ENCODE measurements at places on chromosomes 1 and 21.

GRCh38 chr1:110207831-110208230, 2.3 kb upstream of the KCNC4 start:
- DNase-seq = peak; percentile 71

DNA sequence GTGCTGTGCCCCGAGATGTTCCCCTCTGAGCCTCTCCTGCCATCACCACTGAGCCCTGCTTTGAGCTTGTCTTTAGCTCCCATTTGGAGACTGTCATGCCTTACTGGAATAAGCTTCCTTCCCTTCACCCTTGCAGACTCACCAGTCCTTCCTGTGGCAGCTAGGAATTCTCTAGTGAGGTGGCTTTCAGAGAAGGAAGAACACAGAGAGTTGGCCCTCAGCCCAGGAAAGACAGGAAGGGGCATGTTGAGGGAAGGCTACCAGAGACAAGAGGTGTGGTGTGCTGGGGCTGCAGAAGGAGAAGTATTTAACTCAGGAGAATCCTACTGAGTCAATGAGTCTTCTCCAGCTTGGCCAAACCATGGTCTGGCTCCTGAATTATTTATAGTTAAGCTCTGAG, 76.3 kb downstream of the UCK2 start:
- peak; percentile 85 for DNase-seq

- DNase-seq = no peak
Observed at GRCh38 chr21:42570841-42571387, 57.3 kb downstream of the SLC37A1 start.

DNA sequence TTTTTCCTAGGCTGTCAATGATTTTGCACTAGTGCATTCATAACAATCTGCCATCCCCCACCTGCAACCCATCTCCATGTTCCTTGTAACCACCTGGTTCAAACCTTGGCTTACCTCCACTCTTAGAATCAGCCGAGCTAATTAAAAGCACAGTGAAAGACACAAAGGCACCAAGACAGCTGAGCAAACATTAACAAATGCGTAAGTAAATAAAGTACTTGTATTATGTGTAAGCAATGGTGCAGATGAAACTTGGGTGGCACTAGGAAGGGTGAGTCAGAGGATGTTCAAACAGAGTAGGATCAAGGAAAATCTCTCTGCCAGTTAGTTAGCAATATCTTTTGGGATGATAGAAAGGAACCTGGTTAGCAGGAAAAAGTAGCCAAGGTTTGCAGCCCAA, 5.1 kb upstream of the FOXJ3 start:
- DNase-seq = peak; percentile 34

DNA sequence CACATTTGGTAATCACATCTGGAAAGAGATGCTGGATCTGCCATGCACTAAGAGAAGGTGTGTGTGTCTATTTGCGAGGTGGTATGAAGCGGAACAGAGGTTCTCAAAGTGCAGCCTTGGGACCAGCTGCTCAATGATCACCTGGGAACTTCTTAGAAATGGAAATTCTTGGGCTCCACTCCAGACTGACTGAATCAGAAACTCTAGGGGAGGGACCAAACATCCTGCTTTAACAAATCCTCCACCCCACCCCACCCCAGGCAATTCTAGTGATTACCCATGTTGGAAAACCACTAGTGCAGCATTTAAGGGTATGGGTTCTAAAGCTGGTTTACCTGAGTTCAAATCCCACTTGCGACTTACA, 143.9 kb upstream of the JUN start:
- DNase-seq = no peak

DNA sequence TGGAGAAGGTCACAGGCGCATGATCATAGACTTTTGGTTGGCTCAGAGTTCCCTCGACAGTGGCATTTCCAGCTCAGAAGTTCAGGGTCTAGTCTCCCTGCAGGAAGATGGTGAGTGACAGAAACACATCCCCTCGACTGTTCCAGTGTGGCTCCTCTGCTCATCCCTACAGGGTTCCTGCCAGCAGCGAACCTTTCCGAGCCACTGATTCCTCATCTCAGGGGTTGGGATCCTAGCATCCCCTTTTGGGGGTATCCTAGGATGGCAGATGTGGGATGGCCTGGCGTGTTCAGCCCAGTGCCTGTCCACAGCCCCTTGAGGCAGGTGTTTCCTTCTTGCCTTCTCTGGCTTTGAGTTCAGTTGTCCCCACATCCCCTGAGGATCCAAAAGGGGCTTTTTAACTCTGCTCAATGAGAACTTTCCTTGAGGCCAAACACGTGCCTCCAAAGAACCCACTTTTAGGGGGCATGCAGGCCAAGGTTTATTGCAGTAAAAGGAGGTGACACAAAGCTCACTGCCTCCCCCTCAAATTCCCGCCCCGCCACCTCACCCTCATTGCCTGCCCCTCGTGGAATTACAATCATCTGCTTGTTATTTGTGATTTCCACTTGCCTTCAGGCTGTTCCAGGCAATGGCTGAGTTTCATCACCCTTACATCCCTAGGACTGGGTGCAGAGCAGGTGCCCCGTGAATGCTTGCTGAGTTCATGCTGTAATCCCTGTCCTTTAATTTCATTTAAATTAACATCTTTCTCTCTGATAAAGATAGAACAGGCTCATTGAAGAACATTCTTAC, 440.7 kb downstream of the CAMTA1 start:
- DNase-seq = peak; percentile 34

DNA sequence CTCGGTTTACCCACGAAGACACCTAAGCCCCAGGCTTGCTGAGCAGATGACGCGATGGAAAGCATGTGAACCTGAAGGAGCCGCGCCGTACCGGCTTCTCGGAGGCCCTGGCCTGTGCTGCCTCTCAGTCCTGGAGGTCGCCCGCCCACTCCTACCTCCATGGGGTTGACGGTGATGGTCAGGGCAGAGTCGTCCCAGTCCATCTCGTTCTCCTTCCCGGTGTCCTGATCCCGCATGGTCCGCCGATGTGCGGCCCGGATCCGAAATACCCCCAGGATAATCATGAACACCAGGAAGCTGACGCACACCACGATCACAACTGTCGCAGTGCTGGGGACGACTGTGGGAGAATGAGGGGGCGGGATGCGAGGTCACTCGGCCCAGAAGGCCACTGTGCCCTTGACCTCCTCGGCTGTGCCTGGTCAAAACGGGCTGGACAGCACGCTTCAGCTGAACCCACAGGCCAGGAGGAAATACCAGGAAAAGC, 79.6 kb downstream of the PIK3CD start:
- DNase-seq = no peak
